ENCODE measurements at places on chromosomes 12 and 14.
A peak's percentile ranks its signal among the peaks of the same experiment; 100 is the strongest.

GRCh38 chr12:76190299-76190698, 105.8 kb upstream of the NAP1L1 start:
- DNase-seq: no peak

GRCh38 chr12:52817003-52817698, 3.2 kb upstream of the KRT4 start:
- no peak for DNase-seq

- no peak for DNase-seq
These were observed 56.2 kb upstream of the RTRAF start for GRCh38 chr14:51933191-51933590.

- no peak for DNase-seq
These were observed 1.9 kb downstream of the ARHGEF40 start for GRCh38 chr14:21072031-21072473.

GRCh38 chr12:52636592-52637258, 15.3 kb downstream of the KRT2 start:
- no peak for DNase-seq

DNA sequence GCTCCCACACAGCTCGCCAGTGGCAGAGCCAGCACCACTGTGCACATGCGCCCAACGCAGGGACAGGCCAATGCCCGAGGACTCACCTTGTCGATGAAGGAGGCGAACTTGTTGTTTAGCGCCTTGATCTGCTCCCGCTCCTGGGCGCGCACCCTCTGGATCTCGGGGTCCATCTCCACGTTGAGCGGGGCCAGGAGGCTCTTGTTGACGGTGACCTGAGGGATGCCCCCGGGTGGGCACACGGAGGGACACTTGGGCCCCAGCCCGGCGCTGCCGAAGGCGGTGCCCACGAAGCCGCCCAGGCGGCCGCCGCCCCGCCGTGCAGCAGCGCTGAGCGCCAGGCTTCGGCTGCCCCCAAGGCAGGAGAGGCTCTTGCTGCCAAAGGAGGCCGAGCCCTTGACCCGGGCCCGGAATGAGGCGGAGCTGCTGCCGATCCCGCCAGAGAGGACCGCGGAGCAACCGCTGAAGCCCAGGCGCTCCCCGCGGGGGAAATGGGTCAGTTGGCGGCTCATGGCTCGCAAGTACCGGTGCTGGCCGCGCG, at the start of gene KRT72:
KRT72 (minus strand) TSS at position 523 of the 541 bp plus-strand sequence; CDS start at position 512, 11 bp downstream.
- no peak for DNase-seq

DNA sequence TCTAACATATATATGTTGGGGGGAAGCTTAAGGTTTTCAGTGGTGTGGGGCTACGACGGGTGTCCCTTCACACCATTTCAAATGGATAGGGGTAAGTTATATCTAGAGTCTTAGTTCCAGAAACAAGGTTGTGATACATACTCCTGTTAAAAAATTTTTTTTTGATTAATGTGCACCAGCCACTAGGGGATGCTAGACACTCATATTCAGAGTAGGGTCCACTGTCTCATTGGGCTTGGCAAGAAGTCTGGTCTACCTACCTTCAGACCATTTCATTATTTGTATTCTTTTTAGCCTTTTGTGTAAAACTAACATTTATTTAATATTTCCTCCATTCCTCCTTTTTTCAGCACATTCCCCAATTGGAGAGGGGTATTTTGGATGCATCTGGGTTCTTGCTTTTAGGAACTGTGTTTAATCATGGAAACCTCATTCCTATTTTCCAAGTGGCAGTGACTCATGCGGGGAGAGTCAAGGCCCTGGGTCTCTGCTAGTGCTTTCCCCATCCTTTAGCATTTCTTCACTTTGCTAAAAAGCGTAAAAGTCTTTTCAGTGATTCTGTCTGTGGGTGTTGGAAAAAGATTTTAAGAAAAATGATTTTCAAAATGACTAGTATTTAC, 33.4 kb downstream of the ANO4 start:
- DNase-seq: peak; percentile 1

All from neural crest cell (in vitro differentiated cells).